ENCODE measurements at places on chromosomes 7 and 10.
A peak's percentile ranks its signal among the peaks of the same experiment; 100 is the strongest.

DNA sequence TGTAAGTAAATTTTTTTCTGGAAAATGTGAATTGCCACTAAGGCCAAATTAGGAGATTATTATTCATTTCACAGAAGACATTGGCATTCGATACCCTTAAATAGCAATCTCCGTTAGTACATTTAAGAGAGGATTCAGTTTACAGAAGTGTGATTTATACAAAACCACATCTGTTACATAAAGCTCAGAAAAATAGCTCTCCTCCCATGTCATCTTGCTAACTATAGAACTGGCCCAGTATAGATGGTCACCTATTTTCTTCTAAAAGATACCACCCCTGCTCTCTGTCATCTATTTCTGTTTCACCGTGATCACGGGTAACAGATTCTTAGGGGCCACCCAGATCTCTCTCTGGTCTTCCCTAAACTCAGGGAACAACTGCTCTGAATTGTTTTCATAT, 119.1 kb downstream of the HIP1 start:
- DNase-seq, result no peak

GRCh38 chr7:2411815-2412586, 8.6 kb downstream of the CHST12 start:
- no peak for DNase-seq

DNA sequence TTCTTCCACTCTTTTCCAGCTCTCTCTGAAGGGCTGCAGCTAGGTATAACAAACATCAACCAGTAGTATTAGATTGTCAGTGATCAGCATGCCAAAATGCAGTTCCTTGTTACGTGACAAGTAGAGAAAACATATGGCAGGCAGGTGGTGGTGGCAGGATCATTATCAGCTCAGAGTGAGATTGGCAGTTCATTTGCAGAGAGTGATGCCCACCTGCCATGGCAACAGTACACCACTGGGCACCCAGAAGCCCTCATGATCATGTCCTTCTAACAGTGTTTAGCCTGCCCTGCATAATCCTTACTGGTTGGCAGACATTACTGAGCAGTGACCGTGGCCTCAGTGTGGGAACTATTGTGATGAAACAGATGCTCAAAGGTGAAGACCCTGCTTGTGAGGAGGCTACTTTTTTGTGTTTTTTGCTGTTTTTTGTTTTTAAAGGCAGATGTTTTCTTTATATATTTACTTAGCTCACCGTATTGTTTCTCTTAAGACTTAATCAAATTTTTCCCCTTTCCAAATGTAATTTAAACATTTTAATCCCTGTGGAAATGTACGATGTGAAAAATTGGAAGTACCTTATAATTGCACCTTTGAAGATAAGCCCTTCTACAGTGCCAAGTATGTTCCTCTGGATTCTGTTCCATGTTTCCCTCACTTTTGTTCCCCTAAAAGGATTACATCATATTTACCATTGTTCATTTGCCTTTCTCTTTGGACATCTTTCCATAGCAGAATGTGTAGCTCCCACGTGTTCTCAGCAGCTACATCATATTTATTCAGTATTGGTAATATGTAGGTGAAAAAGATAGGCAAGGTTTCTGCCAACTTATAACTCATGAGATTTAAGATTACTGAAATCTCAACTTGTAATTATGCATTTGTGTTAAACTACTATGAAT, 179.6 kb downstream of the SND1 start:
- DNase-seq, result no peak

- DNase-seq, result no peak
These were observed 4.2 kb upstream of the TMEM139 start for GRCh38 chr7:143280566-143280965.

DNA sequence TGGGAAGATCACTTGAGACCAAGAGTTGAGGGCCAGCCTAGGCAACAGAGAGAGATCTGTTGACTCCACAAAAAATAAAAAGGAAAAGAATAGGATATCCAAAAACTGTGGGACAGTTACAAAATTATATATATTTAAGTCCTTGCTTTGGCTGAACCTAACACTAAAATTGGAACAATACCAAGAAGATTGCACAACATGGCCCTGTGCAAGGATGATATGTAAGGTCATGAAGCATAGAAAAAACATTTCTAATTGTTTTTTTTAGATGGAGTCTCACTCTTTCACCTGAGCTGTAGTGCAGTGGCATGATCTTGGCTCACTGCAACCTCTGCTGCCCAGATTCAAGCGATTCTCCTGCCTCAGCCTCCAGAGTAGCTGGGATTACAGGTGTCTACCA, 139.0 kb downstream of the TPST1 start:
- no peak for DNase-seq

DNA sequence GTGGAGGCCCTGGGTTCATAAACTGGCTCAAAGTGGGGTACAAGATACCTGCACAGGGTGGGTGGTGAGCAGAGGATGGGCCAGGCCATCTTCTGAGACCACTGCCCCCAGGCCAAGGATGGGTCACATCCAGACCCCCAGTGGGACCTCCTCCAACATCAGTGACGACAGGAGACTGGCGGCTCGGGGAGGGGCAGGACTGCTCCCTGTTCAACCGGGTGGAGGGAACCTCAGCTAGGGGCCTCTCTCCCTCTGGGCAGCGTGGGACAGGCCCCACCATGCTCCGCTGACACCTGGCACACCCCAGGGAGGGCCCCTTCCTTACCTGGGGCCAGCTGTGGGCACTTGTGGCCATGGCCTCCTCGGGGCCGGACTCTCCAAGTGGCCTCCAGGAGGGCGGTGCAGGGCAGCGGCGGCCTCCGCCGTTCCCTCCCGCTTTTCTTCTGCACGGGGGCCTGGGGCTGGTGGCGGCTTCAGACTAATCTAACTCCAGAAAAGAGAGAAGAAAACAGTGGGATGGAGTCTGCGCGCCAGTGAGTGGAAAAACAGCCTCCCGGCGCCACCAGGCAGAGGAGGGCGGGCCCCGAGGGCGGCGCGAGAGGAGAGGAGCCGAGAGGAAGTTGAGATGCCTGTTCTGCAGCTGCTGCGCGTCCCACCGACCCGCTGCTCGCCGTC, at the start of gene CALHM2:
TSS of gene CALHM2 (minus strand) at position 540 of the 675 bp plus-strand sequence. CDS start 2,429 bp downstream, outside the sequence.
- peak; percentile 56 for DNase-seq

GRCh38 chr10:17229717-17229966, 1.6 kb downstream of the VIM start:
- DNase-seq, result no peak

DNA sequence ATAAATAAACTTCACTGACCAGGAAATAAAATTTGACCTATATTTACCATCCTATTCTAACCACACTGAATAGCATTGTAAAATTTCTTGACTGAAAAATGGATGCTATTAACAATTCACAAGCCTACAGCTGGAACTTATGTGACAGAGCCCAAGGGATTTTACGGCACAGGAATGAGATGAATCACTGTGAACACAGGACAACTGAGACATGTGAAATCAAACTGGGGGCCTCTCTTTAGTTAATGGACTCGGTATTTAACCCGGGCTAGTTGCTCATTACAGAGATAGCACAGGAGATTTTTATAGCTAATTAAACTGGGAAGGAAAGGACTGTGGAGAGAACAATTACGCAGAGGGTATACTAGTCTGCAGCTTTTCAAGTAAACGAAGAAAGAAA, 100.6 kb downstream of the MICU1 start:
- DNase-seq, result no peak

GRCh38 chr10:126736727-126737126, 66.2 kb upstream of the C10orf90 start:
- no peak for DNase-seq

DNA sequence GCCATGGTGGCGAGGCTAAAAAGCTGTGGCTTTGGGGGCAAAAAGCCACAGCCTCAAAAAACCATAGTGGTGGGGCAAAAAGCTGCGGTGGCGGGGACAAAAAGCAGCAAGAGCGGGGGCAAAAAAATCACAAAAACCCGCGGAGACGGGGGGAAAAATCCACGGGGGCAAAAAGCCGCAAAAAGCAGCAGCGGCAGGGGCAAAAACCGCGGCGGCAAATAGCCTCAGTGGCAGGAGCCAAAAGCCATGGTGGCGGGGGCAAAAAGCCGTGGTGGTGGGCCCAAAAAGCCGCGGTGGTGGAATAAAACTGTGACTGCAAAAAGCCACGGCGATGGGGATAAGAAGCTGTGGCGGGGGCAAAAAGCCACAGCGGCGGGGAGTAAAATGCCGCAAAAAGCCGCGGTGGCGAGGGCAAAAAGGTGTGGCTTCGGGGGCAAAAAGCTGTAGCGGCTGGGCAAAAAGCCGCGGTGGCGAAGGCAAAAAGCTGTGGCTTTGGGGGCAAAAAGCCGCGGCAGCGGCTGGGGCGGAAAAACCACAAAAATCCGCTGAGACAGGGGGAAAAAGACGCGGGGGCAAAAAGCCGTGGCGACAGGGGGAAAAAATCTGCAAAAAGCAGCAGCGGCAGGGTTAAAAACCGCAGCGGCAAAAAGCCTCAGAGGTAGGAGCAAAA, 526.6 kb downstream of the ZNF33B start:
- no peak for DNase-seq

- no peak for DNase-seq
These were observed 5.3 kb downstream of the DYDC1 start for GRCh38 chr10:80351220-80351619.

- DNase-seq, result no peak
These were observed 404.3 kb downstream of the SFMBT2 start for GRCh38 chr10:7006566-7006965.

DNA sequence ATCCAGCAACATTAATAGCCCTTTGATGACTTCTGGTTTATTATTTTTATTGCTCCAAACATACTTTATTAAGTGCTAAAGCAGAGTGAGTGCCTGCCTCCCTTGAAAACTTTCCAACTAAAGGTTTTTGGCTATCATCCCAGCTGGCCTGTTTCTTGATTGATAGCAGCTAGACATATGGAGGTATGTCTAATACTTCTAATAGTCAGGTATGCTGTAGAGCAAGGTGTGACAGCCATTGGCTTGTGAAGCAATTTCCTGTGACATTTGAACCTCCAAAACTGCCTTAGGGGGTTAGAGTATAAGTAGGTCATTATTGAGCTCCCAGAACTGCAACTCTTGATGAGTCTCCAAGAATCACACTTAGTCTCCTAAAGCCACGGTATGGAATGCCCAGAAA, 55.8 kb downstream of the LOXL4 start:
- no peak for DNase-seq

DNA sequence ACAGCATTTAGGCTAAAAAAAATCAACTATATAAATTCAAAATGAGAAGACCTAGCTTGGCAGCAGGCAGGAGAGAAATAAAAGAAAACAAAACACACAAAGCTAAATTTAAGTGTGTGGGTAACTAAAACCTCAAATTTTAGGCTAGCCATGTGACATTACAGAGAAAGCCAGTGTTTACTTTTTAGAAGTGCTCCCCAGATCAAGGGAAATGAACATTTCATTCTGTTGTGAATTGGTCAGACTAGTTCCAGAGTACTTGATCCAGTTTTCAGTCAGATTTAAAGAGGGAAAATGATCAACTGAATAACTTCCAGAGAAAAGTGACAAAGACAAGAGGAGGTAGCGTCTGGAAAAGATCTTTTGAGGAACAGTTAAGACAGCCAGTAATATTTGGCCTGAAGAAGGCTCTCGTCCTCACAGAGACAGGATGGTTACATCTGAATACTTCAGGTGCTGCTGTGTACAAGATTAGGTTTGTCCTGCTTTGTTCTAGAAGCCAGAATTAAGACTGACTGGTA, 563.4 kb downstream of the KCNMA1 start:
- DNase-seq, result no peak

- DNase-seq, result no peak
These were observed 6.5 kb upstream of the CPED1 start for GRCh38 chr7:120981888-120982615.

- DNase-seq, result no peak
These were observed 120.7 kb downstream of the MKX start for GRCh38 chr10:27624941-27625340.

GRCh38 chr7:24917510-24918239, 62.3 kb downstream of the OSBPL3 start:
- DNase-seq, result no peak

GRCh38 chr10:73836427-73836980, 25.1 kb upstream of the NDST2 start:
- DNase-seq, result no peak

- DNase-seq, result no peak
These were observed 252.8 kb downstream of the TRIL start for GRCh38 chr7:28705350-28705749.

- DNase-seq, result no peak
These were observed 453.2 kb downstream of the GRM8 start for GRCh38 chr7:126799541-126799940.

GRCh38 chr10:102493771-102494170, 8.7 kb downstream of the ACTR1A start:
- no peak for DNase-seq

DNA sequence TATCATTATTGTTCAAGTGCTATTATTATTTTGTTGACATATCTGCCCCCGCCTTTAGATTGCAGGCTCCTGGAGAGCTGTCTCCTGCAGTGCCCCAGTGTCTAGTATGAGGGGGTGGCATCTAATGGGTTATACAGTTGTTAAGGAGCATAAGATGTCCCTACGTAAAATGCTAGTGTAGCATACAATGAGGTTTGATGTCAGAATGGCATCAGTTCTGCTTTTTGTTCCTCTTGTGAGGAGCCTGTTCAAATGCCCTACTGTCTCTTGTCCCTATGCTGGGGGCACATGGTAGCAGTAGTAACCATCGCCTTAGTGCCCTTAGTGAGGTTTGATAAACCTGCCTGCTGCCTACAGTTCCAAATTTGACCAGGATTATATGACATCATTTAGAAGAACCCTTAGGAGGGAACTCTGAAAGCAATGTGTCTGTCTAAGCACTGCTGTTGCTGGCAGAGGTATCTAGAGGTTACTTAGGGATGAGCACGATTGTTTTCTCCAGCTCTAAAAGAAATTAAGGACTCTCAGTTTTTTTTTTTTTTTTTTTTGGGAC, 9.7 kb downstream of the CREM start:
- no peak for DNase-seq

GRCh38 chr10:113447278-113447677, 105.6 kb upstream of the HABP2 start:
- no peak for DNase-seq

GRCh38 chr10:11424456-11425295, 186.8 kb downstream of the USP6NL start:
- DNase-seq, result no peak

- DNase-seq, result no peak
These were observed 34.0 kb downstream of the TMEM270 start for GRCh38 chr7:73894733-73895551.

- no peak for DNase-seq
These were observed 16.9 kb downstream of the ZNF713 start for GRCh38 chr7:55903985-55904759.

GRCh38 chr7:20440472-20441105, 109.9 kb downstream of the ITGB8 start:
- DNase-seq, result no peak

- no peak for DNase-seq
These were observed 195.5 kb upstream of the ZNF32 start for GRCh38 chr10:43844221-43844620.

- no peak for DNase-seq
These were observed 27.8 kb downstream of the ZNF33A start for GRCh38 chr10:38038107-38038931.

- DNase-seq, result no peak
These were observed 63.0 kb upstream of the CYP26C1 start for GRCh38 chr10:92997620-92998019.

GRCh38 chr10:89160339-89160738, 46.8 kb downstream of the CH25H start:
- DNase-seq, result no peak

- DNase-seq, result no peak
These were observed 10.1 kb downstream of the SLC39A12 start for GRCh38 chr10:17961551-17962422.

All from activated CD4-positive, alpha-beta T cell treated with anti-CD3 and anti-CD28 coated beads, Interleukin-2, amount 50 U/mL, for 1 hour (primary cell).